Gastroesophageal sphincter (tissue), 4 donors: ENCODE measurements at places on chromosomes 1 and 21. TPM values are rescaled to one million over a fixed set of nuclear protein-coding genes. Genes with fewer than 3 reads are reported as not detected.

GRCh38 chr21:44612029-44612486, at the start of gene KRTAP10-8:
Gene KRTAP10-8 (plus strand): TSS chr21:44612079. CDS start chr21:44612101, 22 bp downstream.
- ATAC-seq, result no peak

FABP3 gene
- total RNA-seq, result 25.8 TPM

DNA sequence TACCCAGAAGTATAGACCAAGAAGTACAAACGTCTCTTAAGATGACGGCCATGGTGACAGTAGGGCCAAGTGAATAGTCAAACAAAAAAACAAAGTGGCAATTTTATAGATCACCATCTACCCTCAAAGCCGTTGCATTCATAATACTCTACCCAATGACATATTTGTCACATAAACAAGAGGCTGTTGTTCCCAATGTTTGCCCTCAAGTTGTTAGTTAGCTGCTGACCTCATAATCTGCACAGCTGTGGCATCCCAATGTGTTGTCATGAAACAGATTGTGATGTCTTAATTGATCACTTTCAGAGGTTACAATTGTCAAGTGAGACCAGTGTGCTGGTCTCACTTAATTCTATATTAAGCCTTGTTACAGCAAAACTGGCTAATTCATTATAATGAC, 333.8 kb downstream of the ST6GALNAC3 start:
- ATAC-seq, result no peak

DNA sequence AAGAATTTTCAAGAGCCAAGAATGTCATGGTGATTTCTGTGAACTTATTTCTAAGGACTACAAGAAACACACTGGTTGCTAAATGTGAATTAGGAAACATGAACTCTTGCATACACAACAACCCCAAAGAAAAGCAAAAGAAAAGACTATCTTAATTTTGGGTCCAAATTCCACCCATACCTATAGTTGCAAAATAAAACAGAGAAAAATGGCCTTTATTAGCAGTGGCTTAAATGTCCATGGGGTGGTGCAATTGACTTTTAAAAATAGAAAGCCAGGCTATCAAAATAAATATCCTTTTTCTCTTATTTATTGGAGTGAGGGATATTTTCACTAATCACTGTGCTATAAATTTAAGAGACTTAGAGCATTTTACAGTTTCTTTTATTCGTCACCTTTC, 80.9 kb upstream of the DPYD start:
- ATAC-seq, result no peak

SPATA6 gene
- total RNA-seq, result 16.4 TPM

DNA sequence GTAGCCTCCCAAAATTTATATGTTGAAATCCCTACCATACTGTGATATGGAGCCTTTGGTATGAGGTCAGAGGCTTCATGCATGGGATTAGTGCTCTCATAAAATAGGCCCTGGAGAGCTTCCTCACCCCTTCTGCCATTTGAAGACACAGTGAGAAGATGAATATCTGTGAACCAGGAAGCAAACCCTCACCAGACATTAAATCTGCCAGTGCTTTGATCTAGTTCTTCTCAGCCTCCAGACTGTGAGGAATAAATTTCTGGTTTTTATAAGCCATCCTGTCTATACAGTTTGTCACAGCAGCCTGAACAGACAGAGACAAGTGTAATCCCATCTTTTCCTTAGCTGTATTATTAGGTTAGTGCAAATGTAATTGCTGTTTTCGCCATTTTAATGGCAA, 88.4 kb downstream of the OLFML2B start:
- no peak for ATAC-seq

MMP23B gene
- total RNA-seq, result 5.5 TPM
